Common myeloid progenitor, CD34-positive (primary cell): ENCODE measurements at places on chromosomes 6 and 20.

- no peak for DNase-seq
These were observed 4.6 kb downstream of the SIRPG start for GRCh38 chr20:1652960-1653359.

DNA sequence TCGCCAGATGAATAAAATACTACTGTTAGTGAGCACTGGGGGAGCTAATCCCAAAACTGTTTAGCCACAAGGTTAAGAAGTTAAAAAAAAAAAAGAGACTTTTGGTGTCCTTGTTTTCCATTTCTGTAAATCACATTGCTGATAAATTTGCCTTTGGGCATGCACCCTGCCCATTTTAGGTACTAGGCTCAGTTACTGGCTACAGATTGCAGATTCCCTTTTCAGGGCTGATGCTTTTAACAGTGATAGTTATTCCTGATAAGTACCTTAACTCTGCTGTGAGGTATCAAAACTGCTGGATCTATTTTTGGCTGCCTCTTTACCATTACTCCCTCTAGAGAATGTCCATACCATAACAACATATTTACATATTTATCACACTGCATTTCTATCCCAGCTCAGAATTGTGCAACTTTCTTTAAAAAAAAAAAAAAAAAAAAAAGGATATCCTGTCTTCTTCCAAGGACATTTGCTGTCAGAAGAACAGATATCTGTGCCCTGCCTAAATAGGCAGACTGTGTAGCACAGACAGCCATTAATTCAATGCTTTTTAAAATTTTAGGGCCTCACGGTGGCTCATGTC is 94.5 kb downstream of the SSR1 start:
- DNase-seq, result peak; percentile 30

- DNase-seq, result peak; percentile 96
These were observed 4.7 kb upstream of the SLC17A4 start for GRCh38 chr6:25749837-25750236.

GRCh38 chr20:36167902-36168503 is 13.5 kb downstream of the EPB41L1 start:
- no peak for DNase-seq

- no peak for DNase-seq
These were observed 62.5 kb downstream of the BCAS4 start for GRCh38 chr20:50857348-50857747.

DNA sequence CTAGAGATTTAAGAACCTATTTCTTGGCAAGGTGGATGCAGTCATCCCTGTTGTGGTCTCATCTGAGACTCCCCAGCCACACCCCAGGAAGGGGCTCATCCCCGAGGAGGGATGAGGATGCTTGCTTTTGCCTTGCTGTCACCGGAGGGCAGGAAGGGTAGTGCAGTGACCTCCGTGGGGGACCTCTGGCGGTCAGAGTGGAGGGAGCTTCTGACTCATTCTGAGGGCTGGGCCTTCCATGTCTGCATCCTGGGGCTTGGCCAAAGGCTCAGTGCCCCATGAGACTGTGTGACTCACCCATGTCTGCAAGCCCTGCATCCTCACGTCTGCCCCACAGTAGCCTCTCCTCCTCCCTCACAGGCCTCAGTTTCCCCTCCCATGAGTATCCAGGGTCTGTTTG is 38.7 kb downstream of the UQCC2 start:
- no peak for DNase-seq

DNA sequence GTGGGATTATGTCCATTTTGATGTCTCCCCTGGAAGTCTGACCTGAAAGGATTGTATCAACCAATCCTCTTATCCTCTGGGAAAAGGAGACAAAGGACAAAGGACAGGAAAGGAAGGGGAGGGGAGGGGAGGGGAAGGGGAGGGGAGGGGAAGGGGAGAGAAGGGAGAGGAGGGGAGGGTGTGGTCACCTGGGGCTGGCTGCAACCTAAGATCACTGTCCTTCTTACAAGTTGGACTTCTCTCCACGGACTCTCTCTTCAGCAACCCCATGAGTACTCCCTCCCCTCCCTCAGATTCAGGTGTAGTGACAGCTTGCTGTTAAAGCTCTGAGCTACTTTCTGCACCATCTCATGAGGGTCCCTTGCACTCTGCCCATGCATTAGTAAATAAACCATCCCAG is 58.9 kb upstream of the KLHL31 start:
- DNase-seq, result no peak

GRCh38 chr6:16504609-16505008 is 256.7 kb downstream of the ATXN1 start:
- DNase-seq, result no peak

DNA sequence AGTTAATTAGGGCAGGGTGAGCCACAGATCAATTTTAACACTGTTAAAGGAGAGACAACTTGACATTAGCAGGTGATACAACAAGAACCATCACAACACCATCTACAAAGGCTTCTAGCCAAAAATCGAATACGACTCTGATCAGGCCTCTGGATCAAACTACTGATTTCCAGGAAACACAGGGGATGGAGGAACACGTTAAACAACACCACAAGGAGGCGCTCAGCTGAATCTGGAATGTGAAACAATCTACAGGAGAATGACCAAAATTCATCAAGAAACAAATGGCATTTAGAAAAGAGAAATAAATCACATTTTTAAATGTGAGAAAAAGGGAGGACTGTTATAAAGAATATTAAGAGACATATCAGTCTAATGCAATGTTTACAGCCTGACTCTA is 13.5 kb upstream of the MAFB start:
- DNase-seq, result no peak

GRCh38 chr20:63178889-63179686 is 36.8 kb downstream of the YTHDF1 start:
- DNase-seq, result peak; percentile 29

- no peak for DNase-seq
These were observed 25.3 kb downstream of the BFSP1 start for GRCh38 chr20:17505636-17506517.

- DNase-seq, result no peak
These were observed 35.1 kb upstream of the PPP1R3G start for GRCh38 chr6:5050009-5050408.

- no peak for DNase-seq
These were observed 139.4 kb upstream of the ENPP5 start for GRCh38 chr6:46310196-46310595.

DNA sequence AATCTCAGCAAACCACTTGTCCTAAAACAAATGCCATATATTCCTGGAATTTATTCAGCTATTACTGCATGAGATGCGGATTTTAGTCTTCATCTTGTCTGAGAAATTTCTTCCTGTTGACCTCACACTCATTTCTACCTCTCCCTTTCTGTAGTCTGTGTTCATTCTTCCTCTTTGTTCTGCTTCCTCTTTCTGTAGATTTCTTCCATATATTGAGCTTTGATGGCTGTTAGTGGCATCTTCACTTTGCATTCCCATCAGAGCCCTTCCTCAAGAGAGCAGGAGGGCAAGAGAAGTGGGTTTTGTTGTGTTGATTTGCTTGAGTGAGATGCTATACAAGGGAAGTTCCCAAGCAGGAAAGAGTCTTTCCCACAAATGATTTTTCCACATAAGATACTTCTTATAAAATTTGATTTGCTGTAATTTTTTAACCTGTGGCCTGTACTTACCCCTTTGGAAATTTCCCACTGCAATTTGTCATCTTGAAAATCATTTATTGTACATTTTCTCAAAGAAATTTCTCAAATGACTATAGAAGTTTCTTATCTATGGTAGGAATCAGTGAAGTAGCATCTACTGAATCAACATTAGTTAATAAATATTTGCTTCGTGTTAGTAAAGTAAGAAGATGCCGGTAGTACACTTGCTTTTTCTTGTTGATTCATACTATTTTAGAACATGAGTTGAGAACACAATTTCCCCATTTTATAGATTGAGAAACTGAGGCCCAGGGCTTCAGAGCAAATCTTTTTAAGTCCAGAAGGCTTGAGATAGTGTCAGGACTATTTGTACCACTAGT is 43.8 kb downstream of the MAP3K4 start:
- peak; percentile 35 for DNase-seq

- DNase-seq, result peak; percentile 14
These were observed 409.6 kb downstream of the MAFB start for GRCh38 chr20:40279390-40279789.

GRCh38 chr6:129699659-129700058 is 10.3 kb downstream of the ARHGAP18 start:
- no peak for DNase-seq

GRCh38 chr6:25279748-25280343 is 672 bp downstream of the CARMIL1 start:
- DNase-seq, result no peak

DNA sequence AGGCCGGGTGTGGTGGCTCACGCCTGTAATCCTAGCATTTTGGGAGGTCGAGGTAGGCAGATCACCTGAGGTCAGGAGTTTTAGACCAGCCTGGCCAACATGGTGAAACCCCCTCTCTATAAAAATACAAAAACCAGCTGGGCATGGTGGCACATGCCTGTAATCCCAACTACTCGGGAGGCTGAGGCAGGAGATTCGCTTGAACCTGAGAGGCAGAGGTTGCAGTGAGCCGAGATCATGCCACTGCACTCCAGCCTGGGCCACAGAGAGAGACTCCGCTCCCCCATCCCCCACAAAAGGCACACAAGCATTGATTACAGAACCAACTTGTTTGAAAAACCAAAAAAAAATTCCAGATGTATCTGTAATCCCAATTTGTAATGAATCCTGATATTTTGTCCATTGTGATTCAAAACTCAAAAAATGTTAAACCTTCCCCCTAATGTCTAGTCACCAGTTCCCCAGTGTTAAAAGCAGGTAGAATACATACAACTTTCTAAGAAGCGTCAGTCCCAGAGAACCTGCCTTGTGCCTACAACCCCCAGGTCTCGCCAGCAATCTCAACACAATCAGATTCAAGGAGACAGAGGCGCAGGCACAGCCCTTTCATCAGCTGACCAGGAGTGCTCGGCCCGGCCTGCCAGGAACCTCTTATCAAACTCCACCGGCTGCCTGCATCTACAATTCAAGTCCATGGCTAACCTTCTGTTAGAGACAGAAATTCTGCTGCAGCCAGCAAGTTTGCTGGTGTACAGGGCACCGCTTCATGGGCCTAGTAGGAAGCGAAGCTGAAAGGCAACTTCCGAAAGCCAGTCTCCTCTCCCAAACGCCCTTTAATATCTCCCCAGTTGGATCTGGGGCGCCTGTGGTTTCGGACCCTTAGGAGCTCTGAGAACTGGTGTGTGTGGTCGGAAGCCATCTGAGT is 2.1 kb downstream of the EZR start:
- DNase-seq, result peak; percentile 62

DNA sequence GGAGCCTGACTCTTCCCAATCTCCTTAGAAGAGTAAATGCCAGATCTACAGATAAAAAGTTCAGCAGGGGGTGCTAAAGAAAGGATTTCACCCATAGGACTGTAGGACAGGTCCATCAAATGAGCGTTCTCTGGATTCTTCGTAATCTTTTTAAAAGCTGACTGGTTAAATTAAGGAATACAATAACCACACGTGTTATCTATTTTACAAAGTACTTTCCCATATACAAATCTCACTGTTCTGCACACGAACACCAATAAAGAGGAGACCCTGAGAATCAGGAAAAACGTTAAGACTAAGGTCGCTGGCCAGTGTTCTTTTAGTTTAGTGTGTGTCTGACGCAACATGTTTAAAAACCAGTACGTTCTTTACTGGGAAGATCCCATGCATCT is 542 bp downstream of the TUBE1 start:
- peak; percentile 40 for DNase-seq

DNA sequence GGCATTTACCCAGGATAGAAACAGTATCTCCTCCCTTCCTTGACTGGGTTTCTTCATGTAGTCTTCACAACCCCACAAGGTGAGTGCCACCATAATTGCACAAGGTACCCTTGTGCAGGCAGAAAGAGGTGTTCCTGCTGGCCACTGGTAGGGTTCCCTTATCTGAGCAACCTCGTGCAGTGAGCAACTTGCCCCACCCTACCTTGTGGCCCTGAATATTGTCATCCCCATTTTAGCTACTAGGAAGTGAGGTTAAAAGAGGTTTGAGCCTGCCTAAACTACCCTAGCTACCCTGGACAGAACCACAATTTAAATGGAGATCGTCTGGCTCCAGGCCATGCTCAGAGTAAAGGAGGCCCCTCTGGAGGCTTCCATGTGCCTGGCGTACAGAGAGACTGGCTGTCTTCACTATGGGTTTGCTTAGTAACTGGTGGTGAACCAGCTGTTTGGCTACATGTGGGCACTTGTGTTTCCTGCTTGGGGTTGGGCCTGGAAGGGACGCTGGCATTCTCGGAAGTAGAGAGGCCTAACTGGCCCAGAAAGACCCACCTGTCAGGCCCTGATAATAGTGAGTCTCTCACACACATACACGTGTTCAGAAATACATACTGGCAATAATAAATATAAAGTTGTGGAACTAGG is 148.8 kb downstream of the LRFN2 start:
- peak; percentile 95 for DNase-seq

GRCh38 chr6:105794239-105794638 is 291.9 kb upstream of the PRDM1 start:
- no peak for DNase-seq

DNA sequence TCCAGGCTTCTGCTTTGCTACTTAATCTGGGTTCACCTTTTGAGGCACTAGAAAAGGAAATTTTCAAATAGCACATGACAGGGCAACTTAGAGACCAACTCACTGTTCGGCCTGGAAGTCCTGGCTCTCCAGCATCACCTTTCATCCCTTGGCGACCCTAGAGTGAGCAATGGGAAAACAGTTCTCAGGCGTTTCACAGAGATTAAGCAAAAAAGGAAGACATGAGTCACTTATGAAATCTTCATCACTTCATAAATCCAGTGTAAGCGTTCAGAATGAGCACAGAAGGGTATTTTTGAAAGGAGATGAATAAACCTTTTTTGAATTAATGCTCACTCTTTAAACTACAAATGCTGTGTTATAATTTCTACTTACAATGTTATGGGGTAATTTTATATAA is 104.0 kb downstream of the COL12A1 start:
- DNase-seq, result no peak

GRCh38 chr20:41480054-41480770 is 113.6 kb upstream of the EMILIN3 start:
- peak; percentile 16 for DNase-seq

GRCh38 chr6:44653761-44654218 is 266.3 kb downstream of the CDC5L start:
- peak; percentile 69 for DNase-seq

GRCh38 chr6:24891004-24891403 is 44.8 kb downstream of the RIPOR2 start:
- DNase-seq, result no peak
